ENCODE measurements at places on chromosomes 16 and 17. TPM values are rescaled to one million over a fixed set of nuclear protein-coding genes. Genes with fewer than 3 reads are reported as not detected.

Gene DNAH2
- total RNA-seq = not detected

Gene CRHR1
- total RNA-seq = not detected

Gene TBC1D3
- not detected for total RNA-seq

Gene GSDMA
- total RNA-seq = not detected

Gene KCNJ12
- total RNA-seq = 1.0 TPM

Gene TEX14
- not detected for total RNA-seq

Gene TANC2
- 14.2 TPM for total RNA-seq
